ENCODE measurements at places on chromosomes 5 and 9.

DNA sequence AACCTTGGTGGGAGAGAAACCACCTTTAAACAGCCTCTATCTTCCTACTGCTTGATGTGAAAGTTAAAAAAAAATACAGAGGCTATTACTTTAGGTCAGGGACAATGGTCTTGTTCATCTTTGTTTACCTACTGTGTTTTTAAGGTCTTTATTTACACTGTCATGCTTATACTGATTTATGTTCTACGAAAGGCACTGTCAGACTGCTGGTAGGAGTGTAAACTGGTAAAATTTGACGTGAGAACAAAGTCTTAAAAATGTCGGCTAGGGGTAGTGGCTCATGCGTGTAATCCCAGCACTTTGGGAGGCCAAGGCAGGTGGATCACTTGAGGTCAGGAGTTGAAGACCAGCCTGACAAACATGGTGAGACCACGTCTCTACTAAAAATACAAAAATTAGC lies 42.1 kb upstream of the ELOVL7 start:
- DNase-seq: no peak

DNA sequence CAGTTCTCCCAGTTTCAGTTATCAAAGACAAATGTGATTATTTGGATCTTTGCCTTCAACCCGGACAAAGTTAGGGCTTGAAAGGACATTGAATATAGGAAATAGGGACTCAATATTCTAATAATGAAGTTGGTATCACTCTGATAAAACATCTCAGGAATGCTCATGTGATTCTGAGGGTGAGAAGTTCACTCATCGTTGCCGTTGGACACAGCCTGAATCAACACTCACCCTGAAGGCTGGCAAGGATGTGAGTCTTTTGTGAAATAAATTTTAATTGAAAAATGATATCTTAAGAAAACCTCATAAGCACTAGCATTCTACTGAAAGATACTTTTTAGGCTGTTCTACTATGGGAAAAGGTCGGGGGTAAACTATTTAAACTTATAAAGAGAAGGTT lies 44.8 kb upstream of the C9orf72 start:
- DNase-seq: no peak

DNA sequence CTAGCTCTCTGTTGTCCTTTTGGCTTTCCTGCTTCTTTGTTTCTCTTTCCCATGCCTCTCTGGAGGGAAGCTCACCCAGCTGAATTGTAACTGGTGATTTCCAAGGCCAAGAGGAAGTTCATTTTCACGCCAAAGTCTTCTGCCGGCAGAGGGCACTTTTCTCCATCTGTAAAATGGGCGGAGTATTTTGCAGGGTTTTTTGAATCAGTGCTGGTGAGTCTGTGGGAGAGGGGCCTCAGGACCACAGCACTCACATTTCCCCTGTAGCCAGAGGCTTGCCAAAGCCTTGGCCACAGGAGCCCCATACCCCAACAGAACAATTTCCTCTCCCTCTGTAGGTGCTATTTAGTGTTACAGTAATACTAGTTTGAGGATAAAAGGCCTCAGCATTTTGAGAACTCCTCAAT lies 42.3 kb upstream of the MATR3 start:
- DNase-seq: no peak

DNA sequence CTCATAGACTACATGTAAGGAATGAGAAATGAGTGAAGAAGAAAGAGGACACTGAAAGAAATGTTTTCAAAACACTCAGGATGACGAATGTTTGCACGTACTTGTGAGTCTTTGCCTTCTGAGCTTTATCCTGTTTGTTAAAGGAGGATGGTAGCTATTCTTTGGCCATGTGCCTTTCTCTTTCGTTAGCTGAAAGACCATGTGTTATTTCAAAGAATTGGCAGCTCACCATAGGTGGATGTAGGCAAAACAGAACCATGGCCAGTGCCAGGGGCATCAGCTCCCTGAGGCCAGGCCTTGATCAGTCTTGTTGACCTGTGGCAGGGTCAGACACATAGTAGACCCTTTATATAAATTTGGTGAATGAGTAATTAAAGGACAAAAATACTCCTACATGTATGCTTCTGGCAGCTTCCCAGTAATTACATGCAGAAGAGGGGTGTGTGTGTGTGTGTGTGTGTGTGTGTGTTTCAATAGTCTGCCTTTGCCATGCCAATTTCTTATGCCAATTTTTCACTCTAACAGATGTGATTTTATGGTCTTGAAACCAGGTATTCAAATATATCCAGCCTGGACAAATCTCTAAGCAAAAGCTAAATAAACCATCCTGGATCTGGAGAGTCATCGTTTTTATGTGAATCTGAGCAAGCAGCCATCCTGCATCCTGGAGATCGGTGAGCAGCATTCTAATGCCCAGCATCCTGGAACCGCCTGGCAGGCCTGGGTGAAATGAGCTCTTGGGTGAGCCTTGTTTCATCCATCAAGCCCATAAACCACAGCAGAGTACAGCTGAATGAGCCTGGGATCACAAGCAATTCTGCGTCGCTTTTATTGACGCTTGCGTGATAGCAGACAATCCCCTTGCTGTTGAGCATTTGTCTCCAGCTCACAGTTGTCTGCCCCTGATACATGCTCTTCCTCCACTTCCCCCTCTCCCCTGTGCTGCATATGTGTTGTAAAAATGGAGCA lies 475.4 kb downstream of the MED10 start:
- no peak for DNase-seq

DNA sequence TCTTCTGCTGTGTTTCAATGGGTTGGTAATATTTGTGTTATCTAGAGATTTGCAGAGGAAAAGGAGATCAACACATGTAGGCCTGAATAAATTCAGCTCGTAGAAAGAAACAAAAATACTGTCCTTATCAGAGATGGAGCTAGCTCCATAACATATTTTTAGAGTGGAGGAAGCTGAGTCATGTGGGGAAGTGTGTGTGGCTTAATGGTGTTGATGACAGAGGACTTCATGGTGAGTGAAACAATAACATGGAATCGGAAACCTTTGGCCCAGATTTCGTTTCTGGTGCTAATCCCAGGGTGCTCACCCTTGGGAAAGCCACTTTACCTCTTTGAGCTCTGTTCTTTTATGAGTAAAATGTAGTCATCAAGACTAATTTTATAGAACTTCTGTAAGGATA lies 825.0 kb downstream of the TLR4 start:
- DNase-seq: no peak

GRCh38 chr9:136062657-136063439 lies 32.2 kb downstream of the NACC2 start:
- no peak for DNase-seq

DNA sequence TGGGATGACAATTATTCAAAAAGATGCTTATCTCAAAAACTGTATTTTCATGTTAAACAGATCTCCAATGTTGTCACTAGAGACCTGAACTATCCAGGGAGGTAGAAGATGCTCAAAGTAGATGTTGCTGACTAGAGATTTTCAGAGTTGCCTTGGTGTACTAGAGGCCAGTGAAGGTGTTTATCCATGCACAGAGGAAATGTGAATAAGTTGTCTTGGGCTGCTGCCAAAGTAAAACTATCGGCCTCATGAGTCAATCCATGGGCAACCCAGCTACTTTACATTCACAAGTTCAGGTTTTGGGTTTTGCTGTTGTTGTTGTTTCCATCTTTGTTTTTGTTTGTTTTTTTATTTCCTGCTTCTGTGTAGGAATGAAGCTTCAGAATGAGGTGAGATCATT lies 141.1 kb upstream of the RANBP3L start:
- DNase-seq: no peak

DNA sequence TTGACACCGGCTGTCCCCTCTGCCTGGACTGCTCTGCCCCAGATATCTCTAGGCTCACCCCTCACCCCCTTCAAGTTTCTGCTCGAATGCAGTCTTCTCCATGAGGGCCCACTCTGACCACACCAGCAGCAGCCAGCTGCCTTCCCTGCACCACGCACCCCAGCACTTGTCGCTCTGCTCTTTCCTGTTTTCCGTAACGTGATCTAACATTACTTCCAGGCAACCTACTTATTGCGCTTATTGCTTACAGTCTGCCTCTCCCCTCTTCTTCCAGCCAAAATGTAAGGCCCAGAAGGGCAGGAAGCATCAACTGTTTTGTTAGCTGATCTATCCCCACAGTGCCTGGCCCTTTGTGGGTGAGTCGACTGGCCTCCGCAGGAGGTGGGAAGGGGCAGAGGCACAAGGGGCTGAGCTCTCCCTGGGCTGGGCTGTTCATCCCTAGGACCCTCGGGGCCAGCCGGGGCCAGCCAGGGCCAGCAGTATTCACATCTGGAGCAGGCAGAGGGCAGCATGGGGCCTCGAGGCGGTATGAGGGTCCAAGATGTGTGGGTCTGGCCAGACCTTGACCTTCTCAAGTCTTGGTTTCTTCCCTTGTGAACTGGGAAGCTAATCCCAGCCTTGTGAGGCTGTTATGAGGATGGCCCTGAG lies 11.6 kb upstream of the DBN1 start:
- DNase-seq: no peak

DNA sequence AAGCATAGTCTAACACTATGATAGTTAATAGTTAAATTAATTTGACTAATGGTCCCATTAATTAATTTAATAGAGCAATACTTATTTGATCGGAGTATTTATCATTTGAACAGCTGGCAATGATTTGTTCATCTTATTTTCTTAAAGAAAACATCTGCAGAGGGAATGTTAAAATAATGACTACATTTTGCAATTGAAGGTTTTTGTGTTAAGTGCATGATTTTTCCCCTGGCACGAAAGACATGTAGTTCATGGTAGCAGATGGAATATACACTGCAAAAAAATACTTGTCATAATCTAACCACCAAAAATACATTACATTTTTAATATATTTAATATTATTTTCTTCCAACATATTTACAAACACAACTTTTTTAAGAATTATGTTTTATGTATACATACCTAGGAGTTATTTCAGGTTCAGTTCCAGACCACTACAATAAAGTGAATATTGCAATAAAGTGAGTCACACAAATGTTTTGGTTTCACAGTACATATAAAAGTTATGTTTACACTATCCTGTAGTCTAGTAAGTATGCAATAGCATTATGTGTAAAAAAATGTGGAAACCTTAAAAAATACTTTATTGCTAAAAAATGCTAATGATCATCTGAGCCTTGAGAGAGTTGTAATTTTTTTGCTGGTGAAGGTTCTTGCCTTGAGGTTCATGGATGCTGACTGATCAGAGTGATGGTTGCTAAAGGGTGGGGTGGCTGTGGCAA lies 292.6 kb upstream of the DAB2 start:
- no peak for DNase-seq

DNA sequence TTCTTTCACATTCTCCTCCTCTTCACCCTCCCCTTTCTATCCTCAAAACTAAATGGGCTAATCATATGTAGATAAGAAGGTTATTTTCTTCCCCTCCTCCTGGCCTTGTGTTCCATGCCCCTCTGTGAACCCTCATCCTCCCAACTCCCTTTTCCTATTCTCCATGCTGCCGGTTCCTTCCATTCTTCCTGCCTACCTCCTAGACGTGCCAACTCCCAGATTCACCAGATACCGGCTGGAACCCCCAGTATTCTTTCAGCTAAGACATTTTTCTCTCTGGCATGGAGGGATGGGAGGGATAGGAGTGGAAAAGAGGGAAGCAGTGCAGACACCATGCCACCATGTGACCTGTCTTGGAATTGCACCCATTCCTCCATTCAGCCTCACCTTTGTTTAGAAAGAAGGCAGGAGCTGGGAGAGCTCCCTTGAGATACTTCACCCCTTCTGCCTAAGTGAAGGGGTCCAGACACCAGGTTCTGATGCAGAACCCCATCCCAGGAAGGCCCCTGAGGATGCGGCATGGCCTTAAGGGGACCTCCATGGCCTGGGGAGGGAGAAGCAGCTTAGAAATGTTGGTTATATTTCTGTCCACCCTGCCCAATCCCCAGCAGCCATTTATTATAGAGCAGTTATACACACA lies 4.8 kb downstream of the DNAJB5 start:
- peak; percentile 50 for DNase-seq

DNA sequence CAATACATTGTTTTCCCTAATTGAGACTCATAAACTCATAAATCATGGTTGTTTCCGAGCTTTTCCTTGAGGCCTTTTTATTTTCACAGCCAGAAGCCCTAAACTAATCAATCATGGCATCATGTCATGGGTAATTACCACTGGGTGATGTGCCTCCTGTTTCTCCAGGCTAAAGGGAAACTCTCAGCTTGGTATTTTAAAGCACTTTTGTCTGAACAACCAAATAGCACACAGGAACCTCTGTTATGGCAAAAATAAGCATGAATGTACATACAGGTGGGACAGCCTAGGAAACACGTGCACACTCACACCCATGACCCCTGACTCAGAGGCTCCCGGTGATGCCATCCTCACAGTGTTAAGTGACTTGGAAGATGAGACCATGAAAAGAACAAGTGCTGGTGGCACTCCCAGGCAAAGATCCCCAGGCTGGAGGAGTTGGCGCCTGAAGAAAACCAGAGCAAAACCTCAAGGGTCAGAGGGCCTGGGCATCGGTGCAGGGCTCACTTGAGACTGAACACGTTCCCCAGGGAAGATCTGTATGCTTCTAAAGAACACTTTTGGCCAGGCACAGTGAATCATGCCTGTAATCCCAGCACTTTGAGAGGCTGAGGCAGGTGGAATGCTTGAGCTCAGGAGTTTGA lies 154.3 kb downstream of the ROR2 start:
- DNase-seq: no peak

DNA sequence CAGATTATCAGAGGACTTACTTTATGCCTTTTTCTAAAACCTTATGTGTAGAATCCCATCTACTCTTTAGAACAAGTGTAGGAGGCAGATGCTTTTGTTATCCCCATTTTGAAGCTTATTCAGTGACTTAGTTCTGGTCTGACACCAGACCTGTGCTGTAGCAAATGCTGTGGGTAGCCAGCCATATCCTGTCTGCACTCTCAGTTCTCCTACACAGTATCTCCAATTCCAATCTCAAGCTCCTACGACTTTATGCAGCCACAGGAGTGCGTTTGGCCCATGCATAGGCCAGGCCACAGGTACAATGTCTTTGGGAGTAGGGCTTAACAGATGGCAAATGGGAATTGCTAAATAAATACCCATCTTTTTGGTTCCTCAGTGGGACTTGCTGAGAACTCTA lies 292.6 kb downstream of the MCTP1 start:
- DNase-seq: no peak

DNA sequence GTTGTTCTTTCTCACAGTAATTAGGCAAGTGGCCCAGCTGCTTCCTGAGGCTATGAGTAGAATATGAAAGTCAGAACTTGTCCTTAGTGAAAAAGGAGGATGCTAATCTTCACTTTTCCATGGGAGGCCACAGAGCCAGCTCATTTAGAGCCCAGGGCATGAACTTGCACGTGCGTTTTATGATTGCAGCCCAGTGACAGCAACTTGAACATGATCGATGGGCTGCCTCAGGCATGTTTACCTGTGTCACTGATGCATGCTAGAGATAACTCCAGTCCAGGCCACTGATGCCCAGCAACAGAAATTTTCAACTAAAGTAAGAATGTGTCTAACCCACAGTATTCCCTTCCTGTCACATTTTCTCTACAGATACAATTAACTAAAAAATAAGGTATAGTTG lies 179.3 kb downstream of the CTNND2 start:
- no peak for DNase-seq

DNA sequence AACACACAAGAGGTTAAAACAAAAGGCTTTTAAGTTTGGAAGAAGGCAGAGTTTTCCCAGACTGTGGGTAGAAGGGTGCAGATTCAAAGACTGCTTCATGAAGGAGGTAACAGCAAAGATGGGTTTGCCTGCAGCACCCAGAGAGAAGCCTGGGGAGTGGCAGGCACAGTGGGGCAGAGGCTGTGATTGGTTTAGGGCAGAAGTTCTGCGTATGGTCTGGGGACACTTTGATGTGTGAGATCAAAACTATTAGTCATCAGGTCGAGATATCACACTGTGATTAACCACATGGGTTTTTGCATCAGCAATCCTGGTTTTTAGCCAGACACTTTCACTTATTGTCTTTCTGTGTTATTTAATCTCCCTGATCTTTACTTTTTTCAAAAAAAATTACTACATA lies 188.8 kb upstream of the GLRA1 start:
- DNase-seq: no peak

GRCh38 chr9:21553441-21553840 lies 71.3 kb upstream of the IFNE start:
- DNase-seq: no peak

Data from NCI-H2081 treated with DMSO at 0.1 percent for 48 hours (cell line).